Motor neuron (in vitro differentiated cells): ENCODE measurements at places on chromosomes 1 and 21.

GRCh38 chr1:22507587-22507986 lies 55.7 kb upstream of the EPHA8 start:
- ATAC-seq = peak; percentile 75

- peak; percentile 82 for ATAC-seq
Measured at GRCh38 chr1:185483664-185484450, 166.8 kb upstream of the IVNS1ABP start.

- peak; percentile 94 for ATAC-seq
Measured at GRCh38 chr1:198391393-198392020, 149.0 kb downstream of the ATP6V1G3 start.

DNA sequence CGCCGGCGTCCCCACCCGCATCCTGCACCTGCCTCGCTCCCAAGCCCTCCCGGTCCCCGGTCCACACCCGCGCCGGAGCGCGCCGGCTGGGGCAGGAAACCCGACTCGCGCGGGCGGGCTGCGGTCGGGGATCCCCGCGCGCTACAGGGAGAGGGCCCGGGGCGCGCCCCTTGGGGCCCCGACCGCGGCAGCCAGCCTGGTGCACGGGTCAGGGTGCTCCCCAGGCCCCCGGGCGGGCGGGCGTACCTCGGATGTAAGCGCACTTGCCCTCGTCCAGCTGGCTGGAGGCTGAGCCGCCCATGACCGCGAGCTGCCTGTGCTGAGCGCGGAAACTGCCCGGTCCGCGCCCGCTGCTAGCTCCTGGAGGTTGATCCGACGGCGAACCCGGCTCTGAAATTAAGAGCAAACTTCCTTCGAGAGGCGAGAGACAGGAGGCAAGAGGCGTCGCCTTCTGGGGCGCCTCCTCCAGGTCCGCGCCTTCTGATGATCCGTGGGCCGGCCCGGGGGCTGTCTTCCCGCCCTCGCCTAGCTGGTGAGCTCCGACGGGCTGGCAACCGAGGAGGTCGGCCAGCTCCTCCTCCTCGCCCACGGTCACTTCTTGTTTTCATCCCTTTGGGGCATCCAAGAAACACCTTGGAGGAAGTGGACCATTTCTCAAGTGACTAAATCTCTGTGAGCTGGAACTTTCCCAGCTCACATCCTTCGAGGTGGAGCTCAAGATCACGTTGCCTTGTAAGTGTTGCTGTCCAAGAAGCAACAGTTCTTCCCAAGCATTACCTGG lies at the start of gene NIBAN1:
Gene NIBAN1, minus strand, starts transcription at position 453 of the 781 bp plus-strand sequence. Its CDS starts 152 bp downstream, at position 301.
- peak; percentile 78 for ATAC-seq

GRCh38 chr1:117237726-117238381 lies 27.1 kb upstream of the VTCN1 start:
- peak; percentile 92 for ATAC-seq

DNA sequence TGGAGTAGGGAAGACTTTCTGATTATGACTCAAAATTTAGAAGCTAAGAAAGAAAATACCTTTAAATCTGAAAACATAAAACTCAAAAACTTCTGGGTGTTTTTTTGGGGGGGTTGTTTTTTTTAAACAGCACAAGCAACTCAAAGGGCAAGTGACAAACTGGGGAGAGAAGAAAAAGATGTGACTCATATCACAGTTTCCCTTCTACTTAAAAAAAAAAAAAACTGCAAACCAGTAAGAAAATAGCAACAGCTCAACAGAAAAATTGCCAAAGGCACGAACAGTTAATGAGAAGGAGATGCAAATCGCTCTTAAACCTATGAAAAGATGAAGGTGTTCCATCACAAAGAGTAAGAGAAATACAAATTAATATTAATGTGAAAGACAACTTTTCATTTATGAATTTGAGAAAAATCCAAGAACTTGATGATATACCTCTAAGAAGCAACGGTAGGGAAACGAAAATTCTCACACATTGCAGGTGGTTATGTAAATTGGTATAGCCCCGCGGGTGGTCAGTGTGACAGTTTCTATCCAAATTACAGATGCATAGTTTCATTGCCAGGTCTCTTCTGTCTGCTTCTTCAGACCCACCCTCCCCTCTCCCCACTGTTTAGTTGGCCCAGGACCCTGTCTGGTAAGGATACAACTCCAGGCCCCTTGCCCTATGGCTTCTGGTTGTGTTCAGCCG lies 9.0 kb downstream of the IFNAR2 start:
- no peak for ATAC-seq

DNA sequence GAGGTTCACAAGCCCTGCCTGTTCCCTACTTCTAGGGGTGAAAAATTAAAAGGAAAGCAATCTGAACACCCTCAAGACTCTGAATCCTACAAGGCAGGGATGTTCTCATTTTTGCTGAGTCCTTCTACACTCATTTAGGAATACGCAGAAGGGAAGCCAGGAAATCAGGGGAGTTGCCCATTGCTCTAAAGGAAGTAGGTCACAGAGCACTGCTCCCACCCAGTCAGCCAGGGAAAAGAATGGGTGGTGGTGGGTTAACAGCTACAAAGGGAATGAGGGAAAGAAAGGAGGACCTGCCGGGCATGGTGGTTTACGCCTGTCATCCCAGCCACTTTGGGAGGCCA lies 2.4 kb upstream of the CTTNBP2NL start:
- ATAC-seq = no peak

GRCh38 chr1:15624133-15624714 lies 7.0 kb downstream of the DDI2 start:
- ATAC-seq = no peak

DNA sequence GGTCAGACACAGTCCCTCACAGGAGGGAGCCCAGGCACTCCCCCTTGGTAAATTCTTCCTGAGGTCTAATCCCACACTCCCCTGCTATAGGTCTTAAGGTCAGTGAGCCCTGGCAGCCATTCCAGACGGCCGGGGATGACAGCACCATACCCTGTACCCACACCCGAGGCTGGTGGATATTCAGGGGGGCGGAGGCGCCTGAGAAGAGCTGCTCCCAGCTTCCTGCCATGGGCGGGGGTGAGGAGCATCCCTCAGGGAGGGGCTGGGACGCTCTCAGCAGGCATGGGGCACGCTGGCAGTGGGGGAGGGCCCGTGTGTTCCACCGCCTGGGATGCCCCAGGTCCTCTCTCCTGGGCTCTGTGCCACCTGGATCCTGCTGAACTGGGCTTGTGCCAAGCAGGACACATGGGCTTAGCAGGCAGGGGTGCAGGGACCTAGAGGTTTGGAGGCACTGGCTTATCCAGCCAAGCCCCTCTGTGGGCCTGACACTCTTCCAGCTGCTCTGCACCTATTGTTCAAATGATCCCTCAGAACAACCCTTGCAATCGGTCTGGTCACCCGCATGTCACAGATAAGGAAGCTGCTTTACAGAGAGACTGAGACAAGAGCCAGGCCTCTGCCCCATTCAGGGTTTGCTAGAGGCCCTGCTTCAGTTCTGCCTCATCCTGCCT lies 5.7 kb upstream of the ADGRB2 start:
- ATAC-seq = no peak

DNA sequence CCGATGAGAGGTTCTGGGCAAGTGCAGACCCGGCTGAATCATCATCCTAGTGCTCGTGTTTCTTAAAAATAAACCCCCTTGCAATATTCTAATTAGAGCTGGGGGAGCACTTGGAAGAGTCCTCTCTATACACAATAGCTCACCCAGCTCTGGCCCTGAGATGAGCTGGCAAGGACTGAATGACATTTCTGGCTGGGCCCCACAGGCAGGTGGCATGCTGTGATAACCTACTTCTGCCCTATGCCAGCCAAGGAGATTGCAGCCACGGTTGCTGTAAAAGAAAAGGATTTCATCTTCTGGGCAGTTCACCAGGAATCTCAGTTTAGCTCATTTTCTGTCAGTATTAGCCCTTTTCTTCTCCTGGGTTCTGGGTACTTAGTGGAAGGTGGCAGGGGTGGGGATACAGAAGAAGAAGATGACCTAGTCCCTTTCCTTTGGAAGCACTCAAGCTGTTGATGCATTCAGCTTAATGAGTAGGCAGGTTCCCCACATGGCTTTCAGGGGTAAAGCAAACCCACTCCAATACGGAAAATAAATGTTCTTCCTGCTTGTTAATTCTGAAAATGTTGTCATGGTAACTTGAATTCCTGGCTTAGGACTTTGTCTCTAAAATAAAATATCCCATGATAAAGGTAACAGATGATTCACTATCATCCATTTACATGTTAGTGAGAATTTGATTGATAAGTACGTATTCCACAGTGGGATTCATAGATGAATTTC lies 32.2 kb downstream of the VASH2 start:
- peak; percentile 9 for ATAC-seq

DNA sequence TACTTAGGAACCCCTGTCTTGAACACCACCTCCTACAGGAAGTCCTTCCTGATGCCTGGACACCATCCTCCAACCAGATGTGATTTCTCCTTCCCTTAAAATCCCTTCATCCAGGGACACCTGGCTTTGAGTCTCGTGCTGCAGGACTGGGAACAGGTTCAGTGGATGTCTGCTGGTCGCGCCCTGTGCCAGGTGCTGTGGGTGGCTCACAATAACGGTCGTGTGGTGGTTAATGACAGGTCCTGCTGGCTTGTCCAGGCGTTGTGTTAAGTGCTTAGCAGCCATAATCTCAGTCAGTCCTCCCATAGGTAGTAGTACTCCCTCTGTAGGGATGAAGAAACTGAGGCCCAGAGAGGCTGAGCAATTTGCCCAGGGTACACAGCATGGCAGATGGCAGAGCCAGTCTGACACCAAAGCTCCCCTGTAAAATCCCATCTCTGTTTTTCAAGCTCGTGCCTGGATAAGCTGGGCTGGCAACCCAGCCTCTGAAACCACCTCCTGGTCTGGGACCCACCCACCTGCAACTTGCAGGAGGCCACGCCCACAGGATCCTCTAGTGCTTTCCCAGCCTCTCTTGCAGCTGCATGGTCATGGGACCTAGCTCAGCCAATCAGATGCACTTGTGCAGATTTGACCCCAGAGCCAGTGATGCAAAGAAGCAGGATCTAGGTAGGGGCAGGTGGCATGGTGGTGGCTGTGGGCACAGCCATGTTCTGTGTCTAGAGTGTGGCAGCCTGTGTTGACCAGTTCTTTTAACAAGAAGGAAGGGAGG lies 106.0 kb upstream of the IFFO2 start:
- ATAC-seq = no peak

- ATAC-seq = no peak
Measured at GRCh38 chr1:110068646-110069403, 1.6 kb downstream of the ALX3 start.

DNA sequence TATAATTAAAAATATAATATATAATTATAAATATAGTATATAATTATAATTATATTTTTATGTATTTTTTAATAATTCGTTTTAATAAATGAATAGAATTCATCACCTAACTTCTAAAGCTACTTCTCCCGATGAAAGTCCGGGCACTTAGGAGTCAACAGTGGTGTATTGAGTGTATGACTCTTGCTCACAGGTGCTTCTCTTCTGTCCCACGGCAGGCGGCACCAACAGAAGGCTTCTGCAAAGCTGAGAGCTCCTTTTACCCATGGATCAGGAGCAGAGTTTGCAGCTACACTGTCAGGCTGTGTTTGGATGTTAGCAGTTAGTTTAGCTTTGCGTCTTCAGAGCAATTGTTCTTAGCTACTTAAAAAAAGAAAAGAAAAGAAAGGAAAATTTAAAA lies 122.4 kb downstream of the LIPI start:
- ATAC-seq = no peak

- peak; percentile 32 for ATAC-seq
Measured at GRCh38 chr1:221394011-221394544, 347.8 kb downstream of the DUSP10 start.

GRCh38 chr21:15445327-15445726 lies 284.5 kb upstream of the USP25 start:
- no peak for ATAC-seq

DNA sequence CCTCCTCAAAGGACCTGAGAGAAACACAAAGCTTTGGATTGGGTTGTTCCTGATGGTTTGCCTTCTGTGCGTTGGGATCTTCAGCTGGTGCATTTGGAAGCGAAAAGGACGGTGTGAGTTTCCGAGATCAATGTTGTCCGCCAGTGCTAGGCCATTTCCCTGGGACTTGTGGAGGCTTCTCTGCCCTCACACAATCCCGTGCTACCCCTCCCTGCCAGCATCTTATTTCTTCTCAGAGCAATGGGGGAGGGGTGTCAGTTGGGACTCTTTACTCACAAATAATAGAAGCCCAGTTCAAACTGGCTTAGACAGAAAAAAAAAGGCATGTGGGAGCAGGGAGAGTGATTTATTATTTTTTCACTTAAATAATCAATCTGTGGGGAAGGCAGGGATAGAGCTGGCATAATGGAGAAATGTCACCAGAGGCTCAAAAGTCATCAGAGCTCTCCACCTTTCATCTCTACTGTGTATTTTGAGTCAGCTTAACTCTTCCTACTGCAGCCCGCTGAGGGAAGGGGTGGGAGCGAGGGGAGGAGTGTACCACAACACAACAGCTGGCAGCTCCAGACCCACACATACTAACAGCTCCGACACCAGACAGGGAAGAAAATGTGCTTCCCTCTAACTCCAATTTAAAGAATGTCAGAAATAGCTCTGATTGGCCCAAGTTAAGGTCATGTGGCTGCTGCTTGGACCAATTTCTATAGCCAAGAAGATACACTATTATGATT lies 22.4 kb downstream of the LY9 start:
- ATAC-seq = no peak

- no peak for ATAC-seq
Measured at GRCh38 chr1:19567041-19567440, 77.1 kb upstream of the NBL1 start.

- peak; percentile 3 for ATAC-seq
Measured at GRCh38 chr1:147600119-147601111, 59.1 kb downstream of the BCL9 start.

- ATAC-seq = peak; percentile 57
Measured at GRCh38 chr1:223363856-223364684, at the start of gene SUSD4. Gene SUSD4 (minus strand): TSS chr1:223364176. CDS start chr1:223363425, 751 bp downstream.

GRCh38 chr1:243849421-243850201 lies 432 bp downstream of the AKT3 start:
- peak; percentile 70 for ATAC-seq

GRCh38 chr1:107954126-107954525 lies 10.9 kb downstream of the VAV3 start:
- ATAC-seq = no peak

DNA sequence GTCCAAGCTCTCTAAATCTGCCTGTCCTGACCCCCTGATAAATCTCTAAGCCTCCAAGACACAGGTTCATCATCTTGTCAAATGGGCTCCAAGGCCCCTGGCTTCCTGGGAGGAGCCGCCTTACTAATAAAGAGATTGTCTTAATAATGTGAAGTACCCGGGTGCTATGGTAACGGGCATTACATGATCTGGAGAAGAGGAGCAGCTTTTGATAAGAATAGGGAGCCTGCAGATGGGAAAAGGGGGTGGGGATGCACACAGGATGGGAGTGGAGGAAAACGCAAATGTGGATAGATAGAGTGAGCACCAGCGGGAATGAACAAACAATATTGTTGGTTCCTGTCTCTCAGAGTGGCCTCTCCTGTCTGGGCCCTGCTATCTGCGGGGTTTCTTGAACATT lies 11.9 kb upstream of the RXRG start:
- ATAC-seq = no peak
